ENCODE measurements at places on chromosomes 4 and X.

GRCh38 chrX:48579259-48579658 lies 5.0 kb downstream of the RBM3 start:
- DNase-seq, result no peak

GRCh38 chr4:18366892-18367291 lies 345.3 kb upstream of the LCORL start:
- no peak for DNase-seq

GRCh38 chr4:41567186-41567585 lies 29.2 kb downstream of the LIMCH1 start:
- DNase-seq, result no peak

- DNase-seq, result no peak
These were observed 217.1 kb upstream of the LDB2 start for GRCh38 chr4:17115583-17115982.

DNA sequence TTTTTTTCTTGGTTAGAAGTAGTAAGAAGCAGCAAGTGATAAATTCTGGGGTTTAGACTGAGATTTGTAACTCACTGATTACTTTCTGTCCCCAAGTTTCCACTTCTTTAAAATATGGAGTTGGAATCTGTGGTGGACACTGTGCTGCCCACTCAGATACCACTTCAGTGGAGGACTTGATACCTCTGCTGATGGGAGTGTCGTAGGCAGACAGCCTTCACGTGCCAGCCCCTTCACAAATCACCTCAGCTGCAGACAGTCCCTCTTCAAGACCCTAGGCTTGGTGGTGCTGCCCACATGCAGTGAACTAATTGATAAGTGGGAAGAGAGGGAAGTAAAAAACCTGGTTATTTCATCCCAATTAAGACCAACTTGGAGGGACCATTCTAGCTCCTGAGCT lies 139.5 kb downstream of the PDLIM5 start:
- no peak for DNase-seq

- DNase-seq, result no peak
These were observed 21.8 kb upstream of the AREG start for GRCh38 chr4:74423104-74423503.

- DNase-seq, result no peak
These were observed 85.9 kb upstream of the NKX1-1 start for GRCh38 chr4:1492142-1492457.

- no peak for DNase-seq
These were observed 48.8 kb downstream of the ZNF732 start for GRCh38 chr4:256492-256891.

DNA sequence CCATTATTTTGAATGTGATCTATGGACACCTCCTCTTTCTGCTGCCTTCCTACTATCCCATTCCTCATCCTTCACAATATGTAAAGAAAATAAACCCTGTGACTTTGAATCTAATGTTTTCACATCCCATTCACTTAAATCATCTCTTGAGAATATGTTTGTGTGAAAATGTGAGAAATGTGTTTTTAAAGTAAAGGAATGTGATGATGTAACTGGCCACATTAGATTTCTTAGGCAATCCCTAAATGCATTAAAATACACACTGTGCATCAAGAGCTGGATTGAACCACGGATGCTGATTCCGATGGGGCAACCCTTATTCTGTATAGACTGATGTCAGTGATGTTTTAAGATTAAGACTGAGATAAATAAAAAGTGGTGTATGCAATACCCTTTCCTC lies 558.9 kb upstream of the TENM3 start:
- no peak for DNase-seq

DNA sequence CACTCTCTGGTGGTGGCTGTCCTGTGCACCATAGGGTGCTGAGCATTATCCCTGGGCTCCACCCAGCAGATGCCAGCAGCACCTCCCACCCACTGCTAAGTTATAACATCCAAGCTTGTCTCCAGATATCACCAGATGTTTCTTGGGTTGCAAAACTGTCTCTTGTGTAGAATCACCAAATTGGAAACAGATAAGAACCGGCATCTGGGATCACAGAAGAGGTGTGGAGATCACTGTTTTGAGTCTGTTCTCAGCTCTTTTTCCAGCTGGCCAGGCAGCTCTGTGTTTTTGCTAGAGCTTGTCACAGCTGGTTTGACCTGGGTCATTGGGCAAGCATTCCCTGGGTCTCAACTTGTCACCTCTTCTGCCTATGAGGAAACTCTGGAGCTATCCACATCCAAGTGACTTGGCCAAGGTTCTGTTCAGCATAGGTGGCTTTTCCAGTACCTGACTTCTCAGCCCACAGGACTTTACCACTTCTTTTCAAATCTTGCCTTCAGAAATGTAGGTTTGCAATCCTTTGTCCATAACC lies 15.3 kb upstream of the PUDP start:
- no peak for DNase-seq

- no peak for DNase-seq
These were observed 196.2 kb upstream of the PGRMC2 start for GRCh38 chr4:128483816-128484215.

- DNase-seq, result no peak
These were observed 23.4 kb upstream of the XK start for GRCh38 chrX:37662181-37662580.

DNA sequence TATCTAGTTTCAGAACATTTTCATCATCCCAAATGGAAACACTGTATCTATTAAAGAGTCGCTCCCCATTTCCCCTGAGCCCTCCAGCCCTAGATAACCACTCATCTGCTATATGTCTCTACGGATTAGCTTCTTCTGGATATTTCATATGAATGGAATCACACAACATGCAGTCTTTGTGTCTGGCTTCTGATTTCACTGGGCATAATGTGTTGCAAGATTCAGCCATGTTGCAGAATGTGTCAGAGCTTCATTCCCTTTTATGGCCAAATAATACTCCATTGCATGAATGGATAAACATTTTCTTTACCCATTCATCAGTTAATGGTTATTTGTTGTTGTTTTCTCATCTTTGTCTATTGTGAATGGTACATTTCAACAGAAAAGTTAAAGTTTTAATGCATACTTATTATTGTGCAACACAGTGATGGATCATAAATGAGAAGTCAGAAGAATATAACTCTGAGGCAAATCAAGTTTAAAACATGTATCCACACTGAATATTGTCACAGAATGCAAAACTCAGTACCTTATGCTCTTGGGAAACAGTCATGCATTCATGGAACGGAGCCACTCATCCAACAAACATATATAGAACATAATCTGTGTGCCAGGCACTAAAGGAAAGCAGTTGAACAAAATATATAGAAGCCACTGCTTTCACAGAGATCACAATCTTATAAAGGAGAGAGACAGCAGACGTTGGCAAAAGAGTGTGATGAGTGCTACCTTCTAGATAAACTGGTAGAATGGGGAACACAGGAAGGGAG lies 57.8 kb upstream of the MAGEA4 start:
- DNase-seq, result no peak

- DNase-seq, result no peak
These were observed 51.7 kb downstream of the RPGR start for GRCh38 chrX:38275615-38276014.

DNA sequence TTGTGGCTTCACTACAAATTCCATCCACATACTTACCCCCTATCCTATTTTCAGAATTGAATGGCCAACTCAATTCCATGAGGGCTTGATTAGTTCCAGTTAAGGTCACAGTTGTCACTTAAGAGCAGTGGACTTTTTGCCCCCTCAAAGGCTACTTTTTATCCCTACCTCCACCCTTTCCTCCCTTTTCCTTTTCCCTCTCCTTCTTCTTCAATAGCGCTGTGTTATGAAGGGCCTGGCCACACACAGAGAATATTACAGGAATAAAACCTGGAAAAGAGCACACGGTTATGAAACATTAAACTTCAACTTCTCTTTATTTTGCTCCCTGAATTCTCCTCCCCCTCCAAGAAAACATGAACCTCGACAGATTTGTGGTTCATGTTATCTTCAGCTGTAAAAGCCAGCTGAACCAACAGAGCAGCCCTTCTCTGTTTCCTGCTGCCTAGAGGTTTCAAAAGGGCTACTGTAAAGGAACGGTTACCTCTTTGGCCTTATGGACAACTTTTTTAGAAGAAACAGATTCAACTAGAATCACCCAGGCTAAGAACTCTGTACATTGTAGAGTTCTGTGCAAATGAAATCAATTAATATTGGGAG lies 87.0 kb upstream of the RPL34 start:
- no peak for DNase-seq

GRCh38 chr4:75726577-75726976 lies 2.2 kb downstream of the USO1 start:
- no peak for DNase-seq

GRCh38 chrX:139881572-139881971 lies 51.3 kb downstream of the ATP11C start:
- DNase-seq, result no peak

- DNase-seq, result no peak
These were observed 327.0 kb downstream of the HNRNPD start for GRCh38 chr4:82046796-82047195.

DNA sequence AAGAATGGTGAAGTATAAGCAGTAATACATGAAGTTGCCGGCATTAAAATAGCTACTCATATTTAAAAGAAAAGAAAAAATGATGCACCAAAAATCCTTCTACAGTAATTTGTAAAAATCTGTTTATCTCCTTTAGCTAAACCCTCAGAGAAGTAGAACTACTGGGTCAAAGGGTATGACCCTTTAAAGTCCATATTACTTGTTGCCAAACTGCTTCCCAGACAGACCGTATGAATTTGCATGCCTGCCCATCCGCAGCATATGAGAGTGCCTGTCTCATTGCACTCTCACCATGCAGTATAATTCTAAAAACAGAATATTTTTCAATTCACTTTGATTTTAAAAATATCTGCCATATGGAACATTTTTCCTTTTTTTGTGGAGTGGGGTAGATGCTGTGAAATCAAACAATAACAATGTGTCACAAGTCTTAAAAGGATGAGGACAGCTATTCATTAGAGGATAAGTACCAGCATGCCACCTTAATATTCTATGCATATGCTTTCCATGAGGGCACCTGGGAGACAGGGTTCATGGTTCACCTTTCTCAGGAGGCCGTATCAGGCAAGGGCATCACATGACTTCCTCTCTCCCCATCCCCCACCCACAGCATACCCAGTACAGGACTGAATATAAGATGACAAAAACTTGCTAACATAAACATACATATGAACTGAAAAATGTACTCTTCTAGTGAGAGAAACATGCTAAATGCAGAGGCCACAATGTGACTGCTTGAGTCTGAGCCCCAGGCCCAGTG lies 17.8 kb downstream of the ZDHHC9 start:
- no peak for DNase-seq

DNA sequence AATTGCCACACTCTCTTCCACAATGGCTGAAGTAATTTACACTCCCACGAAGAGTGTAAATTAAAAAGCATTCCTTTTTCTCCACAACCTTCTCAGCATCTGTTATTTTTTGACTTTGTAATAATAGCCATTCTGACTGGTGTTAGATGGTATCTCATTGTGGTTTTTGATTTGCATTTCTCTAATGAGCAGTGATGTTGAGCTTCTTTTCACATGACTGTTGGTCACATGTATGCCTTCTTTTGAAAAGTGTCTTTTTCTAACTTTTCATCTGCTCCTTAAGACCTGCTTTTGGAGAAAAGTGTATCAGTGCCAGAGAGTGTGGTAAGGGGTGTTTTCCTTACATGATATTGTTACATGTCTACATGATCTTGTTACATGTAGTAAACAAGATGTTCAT lies 25.7 kb downstream of the GUCY1A1 start:
- DNase-seq, result no peak

GRCh38 chr4:99389606-99390005 lies 37.1 kb upstream of the ADH1C start:
- DNase-seq, result no peak

DNA sequence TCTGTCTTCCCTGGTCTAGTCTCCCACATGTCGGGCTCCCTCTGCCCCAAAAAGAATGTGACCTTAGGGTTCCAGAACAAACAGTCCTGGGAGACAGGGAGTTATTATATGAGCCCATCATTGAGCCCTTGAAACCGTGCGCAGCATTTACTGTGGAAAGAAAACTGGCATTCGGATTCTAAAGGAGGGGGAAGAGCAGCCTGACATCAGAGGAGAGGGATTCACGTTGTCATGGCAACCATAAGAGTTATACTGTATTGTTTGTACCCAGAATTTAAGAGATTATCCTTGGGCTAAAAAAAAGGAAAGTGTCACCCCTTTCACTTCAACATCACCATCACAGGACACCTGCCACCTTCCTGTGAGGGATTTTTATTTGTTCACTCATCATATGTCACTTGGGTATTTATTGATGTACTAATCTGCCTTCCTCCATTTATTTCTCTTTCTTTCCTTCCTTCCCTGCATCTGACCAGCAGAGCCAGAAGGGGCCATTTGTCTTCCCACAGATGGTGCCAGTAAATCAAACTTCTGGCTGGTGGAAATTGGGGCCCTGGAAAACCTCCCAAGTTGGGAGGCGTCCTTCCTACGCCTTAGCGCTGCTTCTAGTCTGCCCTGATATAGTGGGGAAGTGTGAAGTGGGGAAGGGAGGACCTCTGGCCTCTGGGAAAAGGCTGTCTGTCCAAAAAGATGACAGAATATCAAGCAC lies 64.9 kb upstream of the FRMPD3 start:
- no peak for DNase-seq

- no peak for DNase-seq
These were observed 386.0 kb upstream of the FAT1 start for GRCh38 chr4:187109636-187110035.

DNA sequence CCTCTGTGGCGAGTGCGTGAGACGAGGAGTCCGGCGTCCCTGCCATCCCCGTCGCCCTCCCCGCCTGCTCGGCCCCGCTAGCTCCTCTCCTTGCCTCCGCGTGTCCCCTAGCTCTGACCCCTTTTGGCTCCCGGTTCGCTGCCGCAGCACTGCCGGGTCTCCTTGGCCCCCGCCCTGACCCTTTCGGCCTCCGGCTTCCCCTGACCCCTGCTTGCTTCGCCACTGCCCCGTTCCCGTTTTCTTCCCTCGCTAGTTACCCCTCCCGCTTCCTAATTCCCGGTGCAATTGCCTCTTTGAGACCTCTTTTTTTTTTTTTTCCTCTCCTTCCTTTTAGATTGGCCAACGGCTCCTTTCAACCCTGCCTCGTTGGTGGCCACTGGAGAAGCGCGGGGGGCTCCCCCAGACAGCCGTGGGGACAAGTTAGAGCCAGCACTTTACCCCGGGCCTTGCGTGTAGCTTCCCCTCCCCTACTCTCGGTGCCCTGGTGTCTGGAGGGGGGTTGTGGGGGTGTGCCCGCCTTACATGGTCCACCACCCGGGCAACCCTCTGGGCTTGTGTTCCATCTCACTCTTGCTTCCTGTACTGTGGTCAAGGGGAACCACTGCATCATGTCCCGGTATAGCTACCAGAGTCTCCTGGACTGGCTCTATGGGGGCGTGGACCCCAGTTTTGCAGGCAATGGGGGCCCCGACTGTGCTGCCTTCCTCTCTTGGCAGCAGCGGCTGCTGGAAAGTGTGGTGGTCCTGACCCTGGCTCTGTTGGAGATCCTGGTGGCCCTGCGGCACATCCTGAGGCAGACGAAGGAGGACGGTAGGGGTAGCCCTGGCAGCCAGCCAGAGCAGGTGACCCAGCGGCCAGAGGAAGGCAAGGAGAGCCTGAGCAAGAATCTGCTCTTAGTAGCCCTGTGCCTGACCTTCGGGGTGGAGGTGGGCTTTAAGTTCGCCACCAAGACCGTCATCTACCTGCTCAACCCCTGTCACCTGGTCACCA lies 548 bp downstream of the TMEM164 start:
- no peak for DNase-seq
